Left renal cortex interstitium (tissue), 4 donors: ENCODE measurements at places on chromosomes 4 and X. TPM values are rescaled to one million over a fixed set of nuclear protein-coding genes. Genes with fewer than 3 reads are reported as not detected.

Gene IQSEC2
- 16.8 TPM for polyA plus RNA-seq

Gene CLNK
- polyA plus RNA-seq: 1.6 TPM

Gene NLRP2B
- not detected for polyA plus RNA-seq

Gene NXF3
- 0.47 TPM for polyA plus RNA-seq

Gene HTR2C
- polyA plus RNA-seq: 0.58 TPM

Gene PROM1
- polyA plus RNA-seq: 45.7 TPM

DNA sequence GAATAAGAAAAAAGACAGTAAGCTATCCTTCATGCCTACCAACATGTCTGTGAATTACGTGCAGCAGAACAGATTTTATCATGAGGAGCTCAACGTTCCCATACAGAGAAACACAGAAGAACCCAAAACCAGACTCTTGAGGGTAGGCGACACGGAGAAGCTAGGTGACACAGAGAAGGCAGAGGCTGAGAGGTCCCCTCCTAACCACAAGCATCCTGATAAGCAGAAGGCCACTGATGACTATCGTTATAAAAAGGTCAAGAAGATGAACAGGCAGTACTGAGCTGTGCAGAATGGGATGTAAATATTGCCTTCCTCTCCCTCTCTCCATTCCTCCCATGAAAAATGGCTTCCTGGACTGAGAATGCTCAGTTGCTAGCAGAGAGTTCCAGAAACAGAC is 350.2 kb upstream of the BOD1L1 start:
- no peak for DNase-seq

DNA sequence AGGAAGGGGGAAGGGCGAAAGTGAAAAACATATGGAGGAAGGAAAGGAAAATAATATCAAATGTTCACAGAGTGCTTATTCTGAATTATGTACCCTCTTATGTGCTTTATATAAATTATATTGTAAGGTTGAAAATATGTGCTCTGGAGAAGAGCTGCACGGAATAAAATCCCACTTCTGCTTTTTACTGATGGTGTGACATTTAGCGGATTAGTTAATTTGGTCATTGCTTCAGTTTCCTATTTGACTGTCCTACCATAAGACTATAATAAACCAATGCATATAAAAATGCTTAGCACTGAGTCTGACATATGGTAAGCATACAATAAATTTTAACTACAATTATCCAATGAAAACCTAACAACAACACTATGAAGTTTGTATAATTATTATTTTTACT is 86.2 kb downstream of the NPFFR2 start:
- no peak for DNase-seq

- DNase-seq: no peak
These were observed 326.4 kb downstream of the ANKRD50 start for GRCh38 chr4:124386163-124386562.

DNA sequence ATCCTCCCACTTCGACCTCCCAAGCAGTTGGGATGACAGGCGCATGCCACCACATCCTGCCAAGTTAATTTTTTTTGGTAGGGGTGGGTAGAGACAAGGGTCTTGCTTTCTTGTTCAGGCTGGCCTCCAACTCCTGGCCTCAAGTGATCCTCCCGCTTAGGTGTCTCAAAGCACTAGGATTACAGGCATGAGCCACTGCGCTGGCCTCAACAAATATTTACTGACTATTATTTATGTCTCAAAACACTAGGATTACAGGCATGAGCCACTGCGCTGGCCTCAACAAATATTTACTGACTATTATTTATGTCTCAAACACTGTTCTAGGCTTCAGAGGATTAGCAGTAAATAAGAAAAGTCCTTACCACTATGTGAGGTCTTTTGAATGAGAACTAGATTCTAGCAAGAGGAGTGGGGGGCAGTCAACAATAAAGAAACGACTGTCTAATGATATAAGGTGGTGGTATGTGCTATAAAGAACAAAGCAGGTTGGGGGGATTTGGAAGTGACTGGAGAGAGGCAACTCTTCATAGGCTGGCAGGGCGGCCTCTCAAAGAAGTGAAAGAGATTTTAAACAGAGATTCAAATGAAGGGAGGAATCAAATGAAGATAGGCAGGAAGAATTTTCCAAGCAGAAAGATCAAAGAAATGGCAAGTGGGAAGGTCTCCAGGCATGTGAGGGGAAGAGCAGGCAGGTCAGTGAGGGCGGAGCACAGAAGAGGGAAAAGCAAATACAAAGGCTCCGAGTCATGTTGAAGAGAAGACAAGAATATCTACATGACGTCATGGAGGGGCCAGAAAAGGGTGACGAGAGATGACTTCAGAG is 12.7 kb upstream of the ACSL1 start:
- no peak for DNase-seq

DNA sequence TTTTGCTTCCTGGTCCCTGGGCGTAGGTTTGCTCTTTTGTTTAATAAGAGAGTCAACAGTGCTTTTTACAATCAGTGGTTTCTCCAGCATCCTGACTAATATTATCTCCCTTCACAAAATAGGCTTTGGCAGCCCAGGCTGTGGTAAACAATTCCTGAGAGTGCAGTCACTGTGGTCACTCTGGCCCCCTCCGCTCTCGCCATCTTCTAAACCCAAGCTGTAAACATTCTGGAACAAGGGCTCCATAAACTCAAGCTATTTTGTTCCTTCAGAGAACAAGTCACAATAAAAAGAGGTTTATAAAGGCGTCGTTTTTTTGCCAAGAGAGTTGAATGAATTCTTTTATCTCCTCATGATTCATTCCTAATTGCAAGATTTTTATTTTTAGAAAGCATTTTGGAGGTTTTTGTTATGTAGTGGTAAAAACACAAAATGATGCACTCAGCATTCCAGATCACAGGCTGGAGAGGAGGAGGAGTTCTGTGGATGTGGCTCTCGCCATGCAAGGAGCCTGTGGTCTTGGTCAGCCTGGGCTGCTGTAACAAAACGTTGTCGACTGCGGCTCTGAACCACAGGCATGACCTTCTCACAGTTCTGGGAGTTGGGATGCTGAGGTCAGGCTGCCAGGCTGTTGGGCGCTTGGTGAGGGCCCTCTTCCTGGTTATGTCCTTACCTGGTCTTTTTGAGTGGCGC is 486.4 kb upstream of the FAT1 start:
- DNase-seq: no peak

GRCh38 chr4:57249083-57249482 is 138.9 kb upstream of the IGFBP7 start:
- no peak for DNase-seq

- DNase-seq: no peak
These were observed 2.7 kb downstream of the DOCK11 start for GRCh38 chrX:118498351-118498750.

GRCh38 chr4:140059159-140059558 is 94.8 kb downstream of the MAML3 start:
- no peak for DNase-seq

DNA sequence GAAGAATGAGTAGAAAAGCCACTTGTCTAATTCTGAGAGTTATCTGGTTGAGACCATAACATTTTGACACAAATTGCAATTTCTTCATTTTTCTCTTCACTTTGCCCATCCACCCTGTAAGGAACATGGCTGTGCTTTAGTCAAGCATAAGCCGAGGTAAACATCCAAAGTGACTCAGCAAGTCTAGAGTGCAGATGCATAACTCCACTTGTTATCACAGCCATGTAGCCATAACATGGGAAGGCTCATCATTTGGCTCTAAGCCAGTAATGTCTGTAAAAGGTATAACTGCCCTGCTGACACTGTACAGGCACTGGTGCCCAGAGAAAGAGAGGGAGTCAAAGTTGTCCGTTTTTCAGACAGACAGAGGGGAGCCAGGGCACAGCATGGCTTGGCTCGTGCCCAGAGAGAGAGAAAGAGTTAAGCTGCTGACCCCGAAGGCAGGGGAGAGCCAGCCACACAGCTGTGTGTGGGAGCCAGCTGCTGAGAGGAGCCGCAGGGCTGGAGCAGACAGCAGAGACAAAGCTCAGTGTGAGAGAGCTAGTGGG is 76.9 kb upstream of the EXOC1L start:
- no peak for DNase-seq

- DNase-seq: no peak
These were observed 173.9 kb downstream of the BMPR1B start for GRCh38 chr4:94931626-94932025.

DNA sequence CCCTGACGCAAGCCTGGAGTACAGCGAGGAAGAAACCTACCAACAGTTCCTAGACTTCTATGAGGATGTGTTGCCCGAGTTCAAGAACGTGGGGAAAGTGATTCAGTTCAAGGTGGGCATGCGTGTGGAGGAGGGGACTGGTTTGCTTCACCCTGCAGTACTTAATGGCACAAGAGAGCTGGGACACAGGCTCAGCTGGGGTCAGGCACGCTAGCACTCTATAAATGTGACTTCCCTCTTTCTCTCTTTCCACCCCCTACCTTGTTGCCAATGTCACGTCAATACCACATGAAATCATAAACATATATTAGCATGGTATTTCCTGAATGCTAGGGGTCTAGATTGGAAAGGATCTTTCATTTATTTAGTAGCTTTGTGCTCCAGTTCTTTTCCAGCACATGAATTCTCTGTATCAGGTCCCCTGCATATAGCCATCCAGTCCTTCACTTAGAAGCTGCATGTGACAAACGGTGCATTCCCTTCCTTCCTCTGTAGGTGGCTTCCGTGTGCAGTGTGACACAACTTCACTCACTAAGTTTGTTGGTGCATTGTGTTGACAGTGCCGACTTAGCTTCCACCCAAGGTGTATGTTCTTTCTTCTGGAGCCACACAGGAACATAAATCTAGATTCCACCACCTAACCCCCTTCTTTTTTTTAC is 25.6 kb downstream of the ZRSR2 start:
- DNase-seq: no peak

DNA sequence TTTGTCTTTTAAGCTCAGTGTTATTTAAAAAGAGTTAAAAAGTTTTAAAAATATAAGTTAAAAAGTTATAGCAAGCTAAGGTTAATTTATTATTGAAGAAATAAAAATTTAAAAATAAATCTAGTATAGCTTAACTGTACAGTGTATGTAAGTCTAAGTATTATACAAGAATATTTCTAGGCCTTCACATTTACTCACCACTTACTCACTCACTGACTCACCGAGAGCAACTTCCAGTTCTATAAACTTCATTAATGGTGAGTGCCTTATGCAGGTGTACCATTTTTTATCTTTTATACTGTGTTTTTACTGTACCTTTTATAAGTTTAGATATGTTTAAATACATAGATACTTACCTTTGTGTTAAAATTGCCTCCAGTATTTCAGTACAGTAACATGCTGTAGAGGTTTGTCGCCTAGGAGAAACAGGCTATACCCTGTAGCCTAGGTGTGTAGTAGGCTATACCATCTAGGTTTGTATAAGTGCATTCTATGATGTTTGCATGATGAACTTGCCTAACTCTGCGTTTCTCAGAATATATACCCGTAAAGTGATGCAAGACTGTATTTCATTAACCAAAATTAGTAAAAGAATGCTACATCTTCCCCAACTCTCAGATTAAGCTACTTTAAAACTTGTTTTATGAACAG is 202.9 kb downstream of the CFAP299 start:
- DNase-seq: no peak
